ENCODE measurements at places on chromosomes 7 and 10.

- DNase-seq: no peak
Observed at GRCh38 chr10:97278491-97278989, 13.9 kb downstream of the ARHGAP19 start.

DNA sequence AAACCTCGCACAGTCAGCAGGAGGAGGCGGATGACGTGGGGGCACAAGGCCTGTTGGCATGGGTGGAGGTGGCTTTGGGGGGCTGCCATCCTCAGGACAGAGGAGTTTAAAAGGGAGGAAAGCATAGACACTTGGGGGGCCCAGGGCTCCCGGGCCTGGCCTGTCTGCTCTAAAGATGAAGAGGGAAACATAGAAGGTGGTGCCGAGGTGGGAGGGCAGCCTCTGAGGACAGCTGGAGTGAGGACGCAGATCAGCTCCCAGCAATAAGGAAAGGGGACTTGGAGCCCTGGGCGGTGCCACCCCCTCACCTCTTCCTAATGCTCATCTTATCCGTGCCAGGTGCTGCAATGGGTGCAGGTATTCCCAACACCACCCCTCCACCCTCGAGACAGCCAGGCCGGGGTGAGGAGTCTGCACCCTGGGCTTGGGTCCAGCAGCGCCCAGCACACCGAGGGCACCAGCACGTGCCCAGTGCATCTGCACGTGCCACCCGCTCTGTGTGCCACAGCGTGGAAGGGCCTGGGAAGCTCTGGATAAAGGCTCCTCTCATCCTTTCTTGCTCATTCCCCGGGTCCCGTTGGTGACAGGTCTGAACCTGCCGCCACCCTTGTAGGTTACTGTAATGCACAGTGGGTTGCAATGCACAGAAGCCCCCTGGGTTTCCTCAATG, 566.0 kb upstream of the FOXK1 start:
- DNase-seq: no peak

DNA sequence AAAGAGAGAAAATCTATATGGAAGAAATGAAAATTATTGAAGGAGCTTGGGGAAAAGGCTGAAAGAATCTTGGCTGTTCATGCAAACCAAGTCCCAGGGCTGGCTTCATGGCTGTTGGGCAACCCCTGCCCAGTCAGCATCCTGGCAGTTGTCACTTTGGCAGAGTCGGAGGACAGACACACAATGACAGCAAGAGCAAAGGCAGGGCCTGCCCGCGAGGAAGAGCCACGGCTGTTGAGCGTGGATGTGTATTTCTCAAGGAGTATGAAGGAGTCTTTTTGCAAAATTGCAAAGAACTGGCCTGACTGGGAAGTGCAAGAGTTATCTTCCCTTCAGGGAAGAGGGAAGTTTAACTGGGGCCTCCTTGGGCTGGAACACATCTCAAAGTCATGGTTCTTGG, 11.7 kb downstream of the PTPRE start:
- no peak for DNase-seq

DNA sequence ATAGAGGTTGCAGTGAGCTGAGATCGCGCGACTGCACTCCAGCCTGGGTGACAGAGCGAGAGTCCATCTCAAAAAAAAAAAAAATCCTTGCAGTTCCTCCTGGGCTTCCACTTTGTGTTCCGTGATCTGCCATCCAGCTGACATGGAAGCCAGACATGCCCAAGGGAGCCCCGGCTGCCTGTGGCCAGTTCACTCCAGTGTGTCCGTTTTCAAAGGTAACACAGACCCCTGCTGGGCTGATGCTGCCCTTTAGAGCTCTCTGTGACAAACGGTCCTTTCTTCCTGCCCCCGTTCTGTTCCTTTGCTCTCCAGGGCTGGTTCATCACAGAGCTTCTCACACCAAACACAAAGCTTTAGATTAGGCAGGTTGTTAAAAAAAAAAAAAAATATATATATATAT, 130.8 kb downstream of the CUL2 start:
- DNase-seq: no peak

- no peak for DNase-seq
Observed at GRCh38 chr7:37323966-37324365, 124.7 kb downstream of the ELMO1 start.

DNA sequence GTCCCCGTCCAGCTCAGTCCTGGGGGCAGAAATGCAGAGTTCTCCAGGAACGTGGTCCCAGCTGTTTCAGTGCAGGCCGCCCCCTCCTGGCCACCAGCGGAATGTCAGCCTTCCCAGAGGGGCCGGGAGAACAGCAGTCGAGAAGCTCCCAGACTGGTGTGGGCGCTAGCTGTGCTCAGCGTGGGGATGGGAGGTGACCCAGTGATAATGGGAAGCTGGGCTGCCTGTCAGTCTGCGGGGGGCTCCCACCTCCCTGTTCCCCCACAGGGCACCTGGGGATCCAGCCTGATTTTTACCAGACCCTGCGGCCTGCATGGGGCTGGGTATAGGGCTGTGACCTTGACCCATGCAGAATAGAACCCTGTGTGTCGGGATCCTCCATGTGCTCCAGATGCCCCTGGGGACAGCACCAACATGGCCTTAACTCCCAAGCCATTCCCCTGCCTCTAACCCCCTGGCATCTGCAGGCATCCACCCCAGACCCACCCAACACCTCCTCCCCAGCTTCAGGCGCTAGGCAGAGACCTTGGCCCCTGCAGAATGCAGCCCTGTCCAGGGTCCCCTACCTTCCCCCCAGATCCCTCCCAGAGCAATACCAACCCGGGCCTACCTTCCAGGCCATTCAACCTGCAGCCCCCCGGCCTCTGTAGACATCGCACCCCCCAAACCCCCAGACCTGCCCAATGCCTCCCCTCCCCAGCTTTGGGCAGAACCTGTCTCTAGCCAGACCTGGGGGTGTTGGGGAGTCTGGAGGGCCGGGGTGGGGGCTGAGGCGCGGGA, 880 bp upstream of the ELN start:
- peak; percentile 63 for DNase-seq

- no peak for DNase-seq
Observed at GRCh38 chr10:33240931-33241330, 93.5 kb downstream of the NRP1 start.

GRCh38 chr10:72459301-72459700, 104.6 kb upstream of the DNAJB12 start:
- DNase-seq: no peak

- DNase-seq: no peak
Observed at GRCh38 chr10:124649214-124649613, 95.0 kb downstream of the FAM53B start.
